Mesenteric fat pad (tissue), 1 donor: ENCODE measurements at places on chromosomes 5 and 9. TPM values are rescaled to one million over a fixed set of nuclear protein-coding genes. Genes with fewer than 3 reads are reported as not detected.

DNA sequence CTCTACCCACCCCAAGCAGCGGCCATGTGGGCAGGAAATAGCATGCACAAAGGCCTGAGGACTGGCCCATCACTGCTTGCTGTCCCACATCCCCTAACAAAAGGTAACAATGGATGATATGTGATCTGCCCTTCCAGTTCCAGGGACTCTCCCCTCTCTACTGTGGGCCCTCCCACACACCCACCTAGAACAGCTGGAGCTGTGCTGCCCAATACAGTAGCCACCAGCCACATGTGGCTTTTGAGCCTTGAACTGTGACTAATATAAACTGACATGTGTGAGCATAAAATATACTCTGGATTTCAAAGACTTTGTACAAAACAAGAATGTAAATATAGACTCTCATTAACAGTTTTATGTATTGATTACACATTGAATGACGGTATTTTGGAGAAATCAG lies 78.1 kb downstream of the C5orf15 start:
- DNase-seq = no peak

GRCh38 chr5:124022966-124023365 lies 511.0 kb downstream of the CSNK1G3 start:
- DNase-seq = no peak

GRCh38 chr9:23573800-23574199 lies 252.2 kb downstream of the ELAVL2 start:
- DNase-seq = no peak

DNA sequence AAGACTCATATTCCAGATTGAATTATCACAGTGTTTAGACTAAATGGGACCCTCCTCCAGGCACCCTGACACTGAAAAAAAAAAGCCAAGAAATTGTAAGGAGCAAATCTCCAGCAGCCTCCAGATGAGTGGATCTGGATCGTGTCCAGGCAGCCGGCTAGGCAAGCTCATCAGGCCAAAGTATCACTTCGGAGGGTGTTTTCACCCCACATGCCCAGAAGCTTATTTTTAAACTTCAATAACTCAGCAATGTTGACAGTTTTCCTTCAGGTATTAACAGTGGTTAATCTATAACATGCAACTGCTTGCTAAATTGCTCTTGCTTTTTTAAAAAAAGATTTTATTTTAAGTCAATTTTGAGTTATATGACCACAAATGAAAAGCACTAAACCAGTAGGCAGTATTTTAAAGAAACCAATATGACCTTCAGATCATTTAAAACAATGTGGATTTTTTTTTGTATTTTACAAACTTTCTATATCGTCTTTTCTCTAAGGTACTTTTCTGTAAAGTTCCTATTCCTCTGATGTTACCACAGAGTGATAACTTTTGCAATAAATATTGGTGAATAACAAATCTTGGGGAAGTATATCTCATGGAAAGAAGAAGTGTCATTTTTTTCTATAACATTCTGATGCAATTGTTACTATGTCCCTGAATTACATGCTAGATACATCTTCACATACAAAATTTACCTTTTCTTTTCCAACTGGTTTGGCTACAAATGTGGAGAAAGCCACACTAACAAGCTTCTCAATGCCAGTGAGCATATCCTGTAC lies 30.7 kb downstream of the ACOT12 start:
- no peak for DNase-seq

DNA sequence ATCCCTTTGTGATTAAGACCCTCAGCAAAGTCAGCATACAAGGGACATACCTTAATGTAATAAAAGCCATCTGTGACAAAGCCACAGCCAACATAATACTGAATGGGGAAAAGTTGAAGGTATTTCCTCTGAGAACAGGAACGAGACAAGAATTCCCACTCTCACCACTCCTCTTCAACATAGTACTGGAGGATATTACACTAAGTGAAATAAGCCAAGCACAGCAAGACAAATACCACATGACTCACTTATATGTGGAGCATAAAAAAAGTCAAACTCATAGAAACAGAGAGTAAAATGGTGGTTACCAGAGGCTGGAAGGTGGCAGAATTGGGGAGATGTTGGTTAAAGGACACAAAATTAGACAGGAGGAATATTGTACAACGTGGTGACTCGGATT lies 118.1 kb upstream of the NFIL3 start:
- DNase-seq = no peak

DNA sequence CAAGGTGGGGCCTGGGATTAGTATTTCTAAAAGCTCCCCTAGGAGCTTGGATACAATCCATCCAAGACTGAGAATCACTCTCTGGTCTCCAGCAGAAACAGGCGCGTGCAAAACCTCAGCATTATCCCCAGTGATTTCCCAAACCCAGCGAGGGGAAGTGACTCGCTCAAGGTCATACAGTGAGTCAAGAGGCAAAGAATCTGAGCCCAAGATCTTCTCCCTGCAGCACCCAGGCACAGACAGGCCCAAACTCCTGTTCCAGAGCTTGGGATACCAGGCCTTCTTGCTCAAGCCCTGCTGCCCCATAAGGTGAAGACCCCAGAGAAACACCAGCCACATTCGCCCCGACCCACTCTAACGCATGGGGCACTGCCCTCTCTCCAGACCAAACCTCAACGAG lies 33.2 kb downstream of the SHB start:
- no peak for DNase-seq

- peak; percentile 39 for DNase-seq
Observed at GRCh38 chr5:150309101-150309885, 6.6 kb upstream of the ARSI start.

- DNase-seq = no peak
Observed at GRCh38 chr5:115329475-115329874, 33.0 kb upstream of the CCDC112 start.

GRCh38 chr9:16315720-16316119 lies 554.8 kb downstream of the BNC2 start:
- no peak for DNase-seq

GRCh38 chr9:93204470-93205043 lies 20.6 kb downstream of the WNK2 start:
- DNase-seq = no peak

- peak; percentile 96 for DNase-seq
Observed at GRCh38 chr5:143403593-143404415, at the start of gene NR3C1. TSS of gene NR3C1 (minus strand) at chr5:143403686. CDS start at chr5:143400839, 2,847 bp downstream.

DNA sequence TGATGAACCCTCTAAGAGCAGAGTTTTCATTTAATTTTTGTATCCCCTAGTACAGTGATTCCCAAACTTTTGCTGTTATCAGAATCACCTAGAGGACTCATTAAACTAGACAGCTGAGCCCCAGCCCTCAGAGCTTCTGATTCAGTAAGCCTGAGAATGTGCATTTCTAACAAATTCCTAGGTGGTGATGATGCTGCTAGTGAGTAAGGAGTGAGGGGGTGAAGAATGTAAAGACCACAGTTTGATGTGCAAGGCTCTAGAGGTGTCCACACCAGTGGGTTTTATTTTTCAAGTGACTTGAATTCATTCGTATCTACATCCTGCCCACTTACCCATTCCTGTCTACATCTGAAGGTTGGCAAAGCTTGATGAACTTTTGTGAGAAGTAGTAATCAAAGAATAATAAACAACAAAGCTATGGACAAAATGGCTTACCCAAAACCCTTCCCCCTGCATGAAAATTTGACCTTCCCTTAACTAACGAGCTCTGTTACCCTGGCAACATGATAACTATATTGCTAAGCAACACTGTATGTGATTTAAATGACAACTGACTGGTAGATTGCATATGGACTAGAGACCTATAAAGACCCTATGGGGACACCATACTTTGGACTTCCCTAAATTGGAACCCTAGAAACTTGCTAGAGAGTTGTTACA lies 35.2 kb downstream of the DTWD2 start:
- no peak for DNase-seq

- no peak for DNase-seq
Observed at GRCh38 chr5:74638970-74639806, 1.3 kb downstream of the ENC1 start.

DNA sequence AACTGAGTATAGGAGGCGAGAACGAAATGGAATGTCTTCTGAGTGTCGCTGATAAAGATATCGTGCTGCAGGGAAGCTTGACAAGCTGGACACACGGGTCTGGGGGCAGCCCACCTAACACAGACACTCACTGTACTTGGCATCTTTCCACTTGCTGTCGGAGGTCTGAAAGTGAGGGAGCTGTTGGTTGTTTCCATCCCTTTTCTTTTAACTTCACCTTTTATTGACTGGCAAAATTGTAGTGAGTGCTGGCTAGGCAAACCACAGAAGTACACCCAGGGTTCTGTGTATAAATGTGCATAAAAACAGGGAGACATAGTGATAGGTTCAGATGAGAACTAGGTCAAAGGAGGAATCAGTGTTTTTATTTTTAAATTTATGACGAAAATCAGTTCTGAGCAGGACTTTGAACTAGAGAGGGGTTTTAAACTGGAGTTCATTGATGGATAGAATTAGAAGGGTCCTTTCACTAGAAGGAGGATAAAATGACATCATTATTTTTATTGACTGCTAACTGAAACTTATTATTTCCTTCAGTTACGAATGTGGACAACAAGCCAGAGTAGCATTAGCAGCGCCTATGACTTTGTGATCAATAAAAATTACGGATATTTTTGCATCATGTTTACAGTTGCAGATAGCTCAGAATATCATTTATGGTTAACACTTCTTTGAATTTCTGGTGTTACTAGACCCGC lies 817 bp downstream of the GAPVD1 start:
- DNase-seq = no peak

GRCh38 chr5:153831973-153832372 lies 206.7 kb downstream of the FAM114A2 start:
- DNase-seq = no peak

- DNase-seq = peak; percentile 90
Observed at GRCh38 chr5:43191740-43192557, at the start of gene NIM1K. TSS of gene NIM1K (plus strand) at chr5:43192225. CDS start at chr5:43245776, 53,551 bp downstream.

- DNase-seq = no peak
Observed at GRCh38 chr5:139757727-139758509, 37.7 kb upstream of the PSD2 start.

- peak; percentile 65 for DNase-seq
Observed at GRCh38 chr5:170633235-170634081, 129.6 kb downstream of the KCNIP1 start.

DNA sequence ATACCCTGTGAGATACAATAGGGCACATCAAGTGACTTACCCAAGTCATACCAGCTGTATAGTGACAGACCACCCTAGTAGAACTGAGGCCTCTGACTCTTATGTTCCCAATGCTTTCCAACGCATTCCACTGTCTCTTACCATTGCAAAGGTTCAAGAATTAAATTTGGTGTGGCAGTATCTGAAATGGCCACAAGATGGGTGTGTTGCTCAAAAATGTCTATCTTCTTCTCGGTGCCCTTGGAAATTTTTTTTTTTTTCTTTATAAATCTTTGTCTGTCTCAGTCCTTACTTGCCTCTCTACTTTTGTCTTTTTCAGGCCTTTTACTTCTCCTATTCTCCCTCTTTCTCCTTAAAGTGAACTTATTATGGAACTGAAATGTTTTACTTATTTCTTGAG lies 48.4 kb downstream of the GPR21 start:
- DNase-seq = no peak

DNA sequence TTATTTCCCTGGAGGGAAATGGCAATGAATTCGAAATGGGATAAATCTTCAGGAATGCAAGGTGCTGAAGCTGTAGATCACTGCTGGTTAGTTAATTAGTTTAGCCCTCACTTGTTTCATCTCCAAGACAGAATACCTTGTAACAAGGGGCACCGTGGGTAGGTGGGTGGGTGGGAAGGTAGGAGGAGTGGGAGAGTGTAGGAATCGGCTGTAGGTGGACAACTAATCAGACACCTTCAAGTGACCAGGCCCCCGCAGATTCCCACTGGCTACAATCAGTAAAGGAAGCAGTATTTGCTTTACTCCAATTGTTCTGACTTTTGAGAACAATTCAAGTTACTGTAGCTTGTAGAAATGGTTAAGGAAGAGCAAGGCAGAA lies 293.7 kb downstream of the TLE1 start:
- no peak for DNase-seq

GRCh38 chr9:72315510-72316311 lies 49.3 kb downstream of the ZFAND5 start:
- DNase-seq = no peak

DNA sequence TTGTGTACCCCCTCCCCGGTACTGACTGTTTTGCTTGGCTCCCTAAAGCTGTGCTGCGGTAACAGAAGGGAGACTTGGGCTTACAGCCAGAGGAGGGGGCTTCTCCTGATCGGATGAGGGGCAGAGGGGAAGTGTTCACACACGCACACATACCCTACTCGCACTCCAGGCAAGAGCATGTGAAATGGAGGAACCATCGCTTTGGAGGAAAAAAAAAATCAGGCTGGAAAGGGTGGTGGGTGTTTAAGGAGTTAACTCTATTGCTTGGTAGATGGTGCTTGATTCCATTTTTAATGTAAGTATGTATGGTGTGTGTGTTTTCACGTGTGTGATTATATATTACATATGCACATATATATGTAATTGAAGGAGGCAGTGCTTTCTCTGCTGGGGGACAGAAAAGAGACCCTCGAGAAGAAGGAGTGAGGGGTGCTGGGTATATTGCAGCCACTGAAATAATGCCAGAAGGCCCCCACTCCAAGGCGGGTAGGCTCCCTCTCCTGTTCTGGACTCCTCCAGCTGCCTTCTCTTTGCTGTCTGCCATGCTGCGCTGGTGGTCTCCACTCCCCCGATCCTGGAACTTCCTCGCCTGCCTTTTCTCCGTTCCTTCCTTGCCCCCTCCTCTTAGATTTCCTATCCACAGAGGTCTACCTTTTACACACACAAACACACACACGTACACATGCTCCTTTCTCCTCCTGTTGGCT lies 721 bp downstream of the GRIA1 start:
- no peak for DNase-seq

- DNase-seq = no peak
Observed at GRCh38 chr5:123476731-123477130, 35.2 kb upstream of the CSNK1G3 start.

DNA sequence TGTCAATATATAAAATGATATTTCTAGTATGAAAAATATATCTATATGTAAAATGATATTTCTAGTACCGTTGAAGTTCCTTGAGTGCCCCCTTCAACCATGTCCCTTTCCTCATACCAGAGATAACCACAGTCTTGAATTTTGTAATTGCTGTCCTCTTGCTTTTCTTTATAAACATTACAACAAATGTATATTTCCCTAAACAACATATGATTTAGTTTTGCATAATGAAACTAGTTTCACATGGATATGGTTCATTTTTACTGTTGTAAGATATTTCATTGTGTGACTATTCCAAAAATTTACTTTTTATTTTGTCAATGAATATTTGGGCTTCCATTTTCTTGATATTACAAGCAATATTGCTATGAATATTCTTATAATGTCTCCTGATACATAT lies 14.0 kb downstream of the NLN start:
- DNase-seq = no peak

GRCh38 chr9:133709691-133710571 lies 28.2 kb downstream of the SARDH start:
- no peak for DNase-seq

SPATA6L gene
- 5.4 TPM for total RNA-seq

PCDHA4 gene
- total RNA-seq = 0.32 TPM

RANBP3L gene
- not detected for total RNA-seq

FBLL1 gene
- total RNA-seq = not detected

SLC36A2 gene
- not detected for total RNA-seq

DAP gene
- 71.1 TPM for total RNA-seq

SPINK4 gene
- total RNA-seq = not detected

HK3 gene
- total RNA-seq = 41.1 TPM

FCN1 gene
- 27.9 TPM for total RNA-seq

C8G gene
- total RNA-seq = not detected

UAP1L1 gene
- total RNA-seq = 28.1 TPM

SLC6A7 gene
- not detected for total RNA-seq
